ENCODE measurements at places on chromosomes 5 and 9. TPM values are rescaled to one million over a fixed set of nuclear protein-coding genes. Genes with fewer than 3 reads are reported as not detected.

The PCDHA9 gene
- total RNA-seq = 0.19 TPM

- no peak overlapping the region for H3K27ac ChIP-seq
- H3K4me3 ChIP-seq = no peak overlapping the region
These were observed 3.7 kb upstream of the ROR2 start for GRCh38 chr9:91953718-91954117.

The BAAT gene
- total RNA-seq = 0.30 TPM

- H3K4me3 ChIP-seq = no peak overlapping the region
- H3K27ac ChIP-seq = no peak overlapping the region
- no peaks in the 10 kb centered on the region for H3K27me3 ChIP-seq
- no peak for DNase-seq
- H3K4me1 ChIP-seq = no peaks in the 10 kb centered on the region
These were observed 16.4 kb upstream of the FCN2 start for GRCh38 chr9:134863941-134864820.

GRCh38 chr5:101102506-101102905 lies 199.4 kb upstream of the ST8SIA4 start:
- DNase-seq = no peak
- H3K36me3 ChIP-seq = no peaks in the 10 kb centered on the region
- H3K27ac ChIP-seq = no peak overlapping the region
- H3K4me3 ChIP-seq = no peak overlapping the region

DNA sequence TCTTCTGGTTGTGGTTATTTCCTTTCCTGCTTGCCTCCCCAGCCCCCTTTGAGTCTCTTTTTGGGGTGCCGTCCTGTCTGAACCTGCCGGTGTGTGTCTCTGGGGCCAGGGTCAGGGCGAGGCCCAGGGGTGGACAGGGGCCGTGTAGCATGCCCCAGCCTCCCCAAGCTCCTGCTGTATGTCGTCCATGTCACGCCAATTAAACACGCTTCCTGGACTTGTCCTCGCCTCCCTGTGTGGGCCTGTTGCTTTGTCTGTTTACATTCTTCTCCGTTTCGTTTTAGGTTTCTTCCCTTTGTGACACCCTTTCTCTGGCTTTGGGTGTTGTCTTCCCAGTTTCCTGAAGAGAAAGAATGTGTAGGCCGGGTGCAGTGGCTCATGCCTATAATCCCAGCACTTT lies 28.5 kb upstream of the HMCN2 start:
- H3K27me3 ChIP-seq = no peaks in the 10 kb centered on the region
- H3K4me3 ChIP-seq = no peak overlapping the region
- no peak overlapping the region for H3K27ac ChIP-seq
- H3K36me3 ChIP-seq = no peaks in the 10 kb centered on the region

The NDUFAF2 gene
- total RNA-seq = 20.9 TPM

The MZB1 gene
- total RNA-seq = 10.6 TPM

- peak; percentile 78 for DNase-seq
- no peaks in the 10 kb centered on the region for H3K36me3 ChIP-seq
- no peak overlapping the region for H3K4me3 ChIP-seq
- H3K4me1 ChIP-seq = peaks cover 14% of the 10 kb centered on the region
- H3K27me3 ChIP-seq = no peaks in the 10 kb centered on the region
These were observed 27.9 kb upstream of the RECK start for GRCh38 chr9:36008774-36009300.

- H3K4me1 ChIP-seq = no peaks in the 10 kb centered on the region
- H3K27ac ChIP-seq = no peak overlapping the region
- DNase-seq = no peak
- H3K27me3 ChIP-seq = no peaks in the 10 kb centered on the region
- no peak overlapping the region for H3K4me3 ChIP-seq
- no peaks in the 10 kb centered on the region for H3K36me3 ChIP-seq
These were observed 252.6 kb downstream of the ACTL7B start for GRCh38 chr9:108603141-108603540.

DNA sequence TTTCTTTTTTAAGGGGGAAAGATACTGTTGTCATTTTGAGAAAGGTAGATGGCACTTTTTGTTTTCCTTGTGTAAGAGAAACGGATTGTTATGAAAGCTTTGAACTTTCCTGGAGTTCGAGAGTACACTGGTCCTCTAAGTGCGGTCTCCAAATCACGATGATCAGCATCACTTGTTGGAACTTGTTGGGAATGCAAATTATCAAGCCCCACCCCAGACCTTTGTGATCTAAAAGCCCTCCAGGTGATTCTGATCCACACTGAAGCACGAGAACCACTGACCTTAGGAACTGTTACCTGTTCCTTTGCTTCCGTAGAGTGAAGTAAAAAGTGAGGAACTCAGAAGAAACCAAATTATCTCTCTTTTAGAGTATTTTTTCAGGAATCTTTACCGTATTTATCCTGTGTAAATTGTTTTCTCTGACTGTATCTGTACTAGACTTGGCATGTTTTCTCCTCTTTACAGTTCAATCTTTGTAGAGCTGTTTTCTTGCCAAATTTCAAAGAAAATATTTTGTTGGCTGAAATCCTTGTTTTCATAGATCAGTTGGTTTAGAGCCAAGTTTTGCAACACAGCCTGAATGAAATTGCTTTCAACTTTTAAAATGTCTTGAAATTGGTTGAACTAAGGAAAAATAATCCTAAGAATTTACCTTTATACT lies 4.0 kb downstream of the MAT2B start:
- peak overlapping the region; percentile 47 for H3K27ac ChIP-seq
- H3K4me1 ChIP-seq = peaks cover 3% of the 10 kb centered on the region
- H3K27me3 ChIP-seq = no peaks in the 10 kb centered on the region
- DNase-seq = peak; percentile 52
- H3K36me3 ChIP-seq = no peaks in the 10 kb centered on the region
- peak overlapping the region; percentile 2 for H3K4me3 ChIP-seq

- no peak overlapping the region for H3K4me3 ChIP-seq
- no peaks in the 10 kb centered on the region for H3K27me3 ChIP-seq
- no peak overlapping the region for H3K27ac ChIP-seq
- DNase-seq = no peak
These were observed 10.3 kb upstream of the ANKHD1 start for GRCh38 chr5:140391312-140391711.

The MARCHF11 gene
- not detected for total RNA-seq

The SPAAR gene
- 1.1 TPM for total RNA-seq

- H3K36me3 ChIP-seq = no peaks in the 10 kb centered on the region
- no peak for DNase-seq
- H3K4me1 ChIP-seq = no peaks in the 10 kb centered on the region
- no peak overlapping the region for H3K4me3 ChIP-seq
These were observed 330.6 kb downstream of the DEPDC1B start for GRCh38 chr5:60369391-60369790.

The AMBP gene
- 1.5 TPM for total RNA-seq

The APBA1 gene
- total RNA-seq = 7.5 TPM

The FGD3 gene
- 1.8 TPM for total RNA-seq

DNA sequence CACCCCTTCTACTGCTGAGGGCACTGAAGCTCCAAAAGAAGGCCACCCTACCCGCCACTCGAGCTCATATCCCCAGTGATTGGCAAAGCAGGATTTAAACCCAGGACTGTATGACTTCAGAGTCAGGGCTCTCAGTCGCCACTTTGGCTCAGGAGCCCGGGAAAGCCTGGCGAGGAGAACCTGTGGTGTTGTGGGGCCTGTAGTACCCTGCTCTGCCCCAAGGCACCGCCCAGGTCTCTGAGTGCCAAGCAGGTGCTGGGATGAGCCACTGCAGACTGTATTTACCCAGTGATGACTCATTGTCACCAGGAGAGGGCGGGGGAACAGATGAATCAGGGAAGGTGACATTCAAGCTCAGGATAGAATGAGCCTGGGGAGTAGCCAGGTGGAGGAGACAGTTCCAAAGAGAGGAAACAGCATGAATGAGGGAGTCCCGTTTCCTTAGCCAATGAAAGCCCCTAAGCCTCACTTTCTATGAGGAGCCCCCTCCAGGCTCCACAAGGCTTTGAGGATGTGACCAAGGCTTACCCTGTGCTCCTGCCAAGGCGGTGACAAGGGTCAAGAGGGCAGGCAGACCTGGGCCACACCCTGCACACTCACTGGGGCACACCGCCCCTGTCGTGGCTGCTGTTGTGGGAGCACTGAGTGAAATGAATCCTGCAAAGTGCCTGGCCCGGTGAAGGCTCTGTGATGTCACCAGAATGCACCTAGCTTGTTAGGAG lies 17.8 kb upstream of the DPM2 start:
- no peaks in the 10 kb centered on the region for H3K36me3 ChIP-seq
- peak overlapping the region; percentile 90 for H3K27ac ChIP-seq
- H3K4me1 ChIP-seq = peaks cover 20% of the 10 kb centered on the region
- no peaks in the 10 kb centered on the region for H3K27me3 ChIP-seq

DNA sequence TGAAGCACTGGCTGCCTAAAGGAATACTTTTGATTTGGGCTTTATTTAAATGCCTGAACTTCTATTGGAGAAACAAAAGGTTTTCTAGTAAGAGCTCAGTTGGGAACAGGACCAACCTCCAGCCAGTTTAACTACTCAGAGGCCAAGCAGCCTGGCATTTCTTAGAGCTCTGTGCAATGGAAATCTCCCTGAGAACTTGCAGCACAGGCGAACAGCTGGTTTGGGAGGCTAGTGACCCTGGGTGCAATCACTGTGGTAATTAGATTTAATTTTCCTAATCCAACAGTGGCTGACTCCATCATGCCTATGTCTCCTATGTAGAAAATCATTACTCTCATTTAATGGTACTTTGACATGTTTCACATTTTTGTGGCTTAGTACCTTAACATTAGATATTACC lies 1.0 kb upstream of the CDH6 start:
- H3K36me3 ChIP-seq = no peaks in the 10 kb centered on the region
- peaks cover 4% of the 10 kb centered on the region for H3K4me1 ChIP-seq
- no peak overlapping the region for H3K27ac ChIP-seq
- H3K27me3 ChIP-seq = peaks cover 23% of the 10 kb centered on the region
- H3K4me3 ChIP-seq = no peak overlapping the region

- H3K4me3 ChIP-seq = no peak overlapping the region
- no peaks in the 10 kb centered on the region for H3K36me3 ChIP-seq
- DNase-seq = no peak
These were observed 28.3 kb downstream of the ARHGEF28 start for GRCh38 chr5:73654171-73654811.

GRCh38 chr5:105840800-105841199 lies 1829.9 kb downstream of the EFNA5 start:
- no peak overlapping the region for H3K4me3 ChIP-seq
- no peak for DNase-seq
- no peaks in the 10 kb centered on the region for H3K4me1 ChIP-seq
- no peak overlapping the region for H3K27ac ChIP-seq
- H3K27me3 ChIP-seq = no peaks in the 10 kb centered on the region

- H3K36me3 ChIP-seq = peaks cover 20% of the 10 kb centered on the region
- no peaks in the 10 kb centered on the region for H3K4me1 ChIP-seq
- no peak for DNase-seq
- H3K27me3 ChIP-seq = no peaks in the 10 kb centered on the region
- H3K4me3 ChIP-seq = no peak overlapping the region
- H3K27ac ChIP-seq = no peak overlapping the region
These were observed 38.2 kb downstream of the PRRC2B start for GRCh38 chr9:131432050-131432449.

DNA sequence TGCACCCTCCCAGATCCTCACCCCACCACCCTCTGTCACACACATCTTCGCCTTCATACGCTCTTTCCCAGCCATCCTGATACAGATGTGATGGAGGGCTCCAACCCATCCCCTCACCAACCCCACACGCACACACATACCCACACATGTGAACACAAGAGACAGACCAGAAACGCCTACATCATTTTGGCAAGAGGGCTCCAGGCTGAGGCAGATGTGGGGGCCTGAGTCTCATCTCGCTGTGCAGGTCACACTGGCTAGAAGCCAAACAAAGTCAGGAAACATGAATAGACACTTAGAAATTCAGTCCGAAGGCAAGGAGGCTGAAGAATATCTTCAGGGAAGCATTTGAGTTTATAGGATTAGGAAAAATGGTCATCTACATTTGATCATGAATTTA lies 6.2 kb downstream of the PRDM12 start:
- no peaks in the 10 kb centered on the region for H3K36me3 ChIP-seq
- no peak for DNase-seq
- H3K27me3 ChIP-seq = peaks cover 27% of the 10 kb centered on the region

The LTC4S gene
- 5.4 TPM for total RNA-seq

The MEF2C gene
- total RNA-seq = 7.3 TPM

The GABBR2 gene
- not detected for total RNA-seq

The SLC4A9 gene
- total RNA-seq = not detected

The FBP2 gene
- total RNA-seq = not detected

DNA sequence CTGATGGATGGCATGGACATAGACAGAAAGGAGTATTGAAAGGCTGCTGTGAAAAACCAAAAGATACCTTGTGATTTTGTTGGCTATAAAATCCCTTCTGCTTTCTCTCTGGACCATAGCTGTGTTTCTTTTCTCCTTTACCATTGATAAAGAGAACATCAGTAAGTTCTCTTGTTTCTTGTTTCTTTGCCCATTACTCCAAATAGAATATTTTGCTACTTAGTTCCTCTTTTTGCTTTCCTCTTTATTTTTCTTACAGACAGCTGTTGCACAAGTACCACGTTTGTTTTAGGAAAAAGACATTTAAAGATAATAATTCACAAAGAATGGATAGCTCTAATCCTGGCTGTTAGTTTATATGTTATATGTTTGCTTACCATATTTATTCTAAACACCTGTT lies 1129.2 kb downstream of the DTWD2 start:
- H3K4me1 ChIP-seq = no peaks in the 10 kb centered on the region
- DNase-seq = no peak
- H3K4me3 ChIP-seq = no peak overlapping the region
- H3K36me3 ChIP-seq = no peaks in the 10 kb centered on the region
- H3K27me3 ChIP-seq = no peaks in the 10 kb centered on the region

The PIP5KL1 gene
- total RNA-seq = 0.89 TPM

The TAF11L10 gene
- not detected for total RNA-seq

The ANGPTL2 gene
- total RNA-seq = 15.1 TPM

GRCh38 chr5:74977471-74977870 lies 74.9 kb downstream of the GCNT4 start:
- H3K27me3 ChIP-seq = no peaks in the 10 kb centered on the region
- no peaks in the 10 kb centered on the region for H3K4me1 ChIP-seq
- no peaks in the 10 kb centered on the region for H3K36me3 ChIP-seq
- H3K4me3 ChIP-seq = no peak overlapping the region

The ZBTB26 gene
- 6.5 TPM for total RNA-seq

GRCh38 chr9:127913682-127914081 lies 3.2 kb downstream of the ST6GALNAC4 start:
- H3K27me3 ChIP-seq = no peaks in the 10 kb centered on the region
- peak overlapping the region; percentile 73 for H3K27ac ChIP-seq
- H3K4me1 ChIP-seq = peaks cover 29% of the 10 kb centered on the region
- peak; percentile 64 for DNase-seq
- no peaks in the 10 kb centered on the region for H3K36me3 ChIP-seq

DNA sequence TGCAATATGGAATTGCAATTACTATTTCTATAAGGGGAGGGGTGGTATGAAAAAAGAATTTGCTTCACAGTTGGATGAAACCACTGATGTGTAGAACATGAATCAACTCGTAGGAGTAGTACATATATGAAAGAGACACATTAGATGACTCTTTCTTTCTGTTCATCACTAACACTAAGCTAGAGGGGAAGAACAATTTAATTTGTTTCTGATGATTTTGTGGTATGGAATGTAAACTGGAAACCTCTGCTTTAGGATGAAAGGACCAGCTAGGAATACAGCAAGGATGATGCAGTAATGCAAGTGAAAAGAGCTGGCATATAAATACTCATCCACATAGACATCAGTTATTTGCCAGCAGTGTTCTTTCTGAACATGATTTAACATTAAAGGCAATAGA lies 113.4 kb downstream of the PAPPA start:
- no peaks in the 10 kb centered on the region for H3K27me3 ChIP-seq
- no peaks in the 10 kb centered on the region for H3K36me3 ChIP-seq
- no peak for DNase-seq
- H3K27ac ChIP-seq = no peak overlapping the region
- H3K4me1 ChIP-seq = no peaks in the 10 kb centered on the region
- no peak overlapping the region for H3K4me3 ChIP-seq
